Stimulated activated CD4-positive, alpha-beta T cell treated with anti-CD3 and anti-CD28 coated beads, Interleukin-4, amount 100 ng/mL, for 4 hours (primary cell): ENCODE measurements at places on chromosomes 2 and 18.

DNA sequence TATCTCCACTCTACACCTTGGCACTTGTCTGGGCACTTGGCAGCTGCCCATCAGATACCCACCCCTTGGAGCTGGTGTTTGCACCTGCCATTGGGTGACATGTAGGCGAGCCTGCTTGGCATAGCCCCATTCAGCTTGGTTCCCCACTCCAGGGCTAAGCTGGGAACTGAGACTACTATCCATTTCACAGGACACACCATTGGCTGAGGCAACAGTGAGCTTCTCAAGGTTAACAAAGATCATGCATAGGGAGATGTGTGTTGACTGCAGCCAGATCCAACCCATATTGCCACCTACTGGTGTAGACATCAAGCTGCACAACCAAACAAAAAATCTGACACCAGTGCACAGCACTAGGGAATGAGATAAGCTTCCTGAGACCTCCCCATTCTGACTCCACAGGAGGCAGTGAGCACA is 1389.8 kb upstream of the TMEFF2 start:
- no peak for DNase-seq

GRCh38 chr2:192657362-192657761 is 462.6 kb upstream of the TMEFF2 start:
- no peak for DNase-seq

DNA sequence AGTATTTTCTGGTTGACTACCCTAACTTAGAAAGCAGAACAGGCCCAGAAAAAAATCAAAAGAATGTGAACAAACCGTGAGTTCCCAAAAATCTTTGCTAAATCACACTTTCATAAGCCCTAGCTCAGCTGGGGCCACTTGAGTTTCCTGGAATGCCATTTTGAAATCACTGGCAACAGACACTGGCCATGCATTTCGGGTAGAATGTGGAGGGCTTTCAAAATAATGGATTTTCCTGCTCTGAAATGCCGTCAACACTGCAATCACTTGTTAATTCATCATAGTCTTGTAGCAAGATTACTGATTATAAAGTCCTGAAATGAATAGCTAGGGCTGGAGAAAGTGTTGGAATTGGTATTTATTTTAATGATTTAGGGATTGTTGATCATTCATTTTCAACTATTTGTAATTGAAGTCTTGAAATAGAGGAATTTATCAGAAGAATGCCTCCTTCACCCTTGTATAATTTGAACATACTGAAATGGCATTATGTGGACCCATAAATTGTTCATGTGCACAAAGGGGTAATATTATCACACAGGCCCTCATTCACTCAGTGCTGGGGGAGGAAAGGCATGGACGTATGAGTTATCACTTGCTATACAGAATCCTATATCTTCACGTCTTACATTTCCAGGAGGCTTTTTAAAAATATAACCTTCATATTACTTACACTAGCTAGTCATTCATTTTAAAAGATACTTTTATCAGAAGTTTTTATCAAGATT is 134.8 kb downstream of the DTNA start:
- no peak for DNase-seq

- no peak for DNase-seq
Observed at GRCh38 chr2:118431997-118432396, 343.7 kb downstream of the INSIG2 start.

DNA sequence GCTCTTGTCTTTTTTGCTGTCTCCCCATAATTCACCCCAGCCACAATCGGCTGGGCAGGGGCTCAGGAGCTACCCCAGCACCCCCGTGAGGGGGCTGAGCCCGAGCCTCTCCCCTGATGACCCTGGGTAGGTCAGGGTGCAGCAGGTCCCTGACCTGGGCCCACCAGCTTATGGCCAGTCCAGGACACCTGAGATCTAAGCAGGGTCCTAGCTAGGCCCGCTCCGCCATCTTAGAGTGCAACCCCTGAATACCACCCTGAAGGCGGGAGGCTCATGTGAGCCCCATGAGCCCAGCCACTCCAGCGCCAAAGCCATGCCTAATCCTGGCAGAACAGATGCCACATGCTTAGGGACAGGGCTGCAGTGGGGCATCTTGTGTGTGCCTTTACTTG is 16.2 kb downstream of the STK25 start:
- DNase-seq: no peak

- DNase-seq: no peak
Observed at GRCh38 chr2:172053486-172053885, 31.8 kb upstream of the DLX1 start.

DNA sequence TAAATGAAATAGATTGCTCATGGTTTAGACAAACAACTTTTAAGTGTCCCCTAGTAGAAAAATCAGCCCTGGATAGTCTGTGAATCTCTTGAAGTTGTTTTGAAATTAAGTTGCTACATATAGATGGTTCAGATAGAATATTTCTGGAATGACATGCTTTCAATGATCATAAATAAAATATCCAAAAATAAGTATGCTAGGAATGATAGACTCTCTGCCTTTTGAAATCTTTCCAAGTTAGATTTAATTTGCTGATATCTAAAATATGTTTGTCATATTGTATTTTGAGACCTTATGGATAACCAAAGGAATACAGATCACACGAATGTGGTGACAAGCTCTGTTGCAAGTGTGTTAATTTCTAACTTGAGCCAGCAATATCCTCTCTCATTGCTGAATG is 488.7 kb downstream of the THSD7B start:
- DNase-seq: no peak

DNA sequence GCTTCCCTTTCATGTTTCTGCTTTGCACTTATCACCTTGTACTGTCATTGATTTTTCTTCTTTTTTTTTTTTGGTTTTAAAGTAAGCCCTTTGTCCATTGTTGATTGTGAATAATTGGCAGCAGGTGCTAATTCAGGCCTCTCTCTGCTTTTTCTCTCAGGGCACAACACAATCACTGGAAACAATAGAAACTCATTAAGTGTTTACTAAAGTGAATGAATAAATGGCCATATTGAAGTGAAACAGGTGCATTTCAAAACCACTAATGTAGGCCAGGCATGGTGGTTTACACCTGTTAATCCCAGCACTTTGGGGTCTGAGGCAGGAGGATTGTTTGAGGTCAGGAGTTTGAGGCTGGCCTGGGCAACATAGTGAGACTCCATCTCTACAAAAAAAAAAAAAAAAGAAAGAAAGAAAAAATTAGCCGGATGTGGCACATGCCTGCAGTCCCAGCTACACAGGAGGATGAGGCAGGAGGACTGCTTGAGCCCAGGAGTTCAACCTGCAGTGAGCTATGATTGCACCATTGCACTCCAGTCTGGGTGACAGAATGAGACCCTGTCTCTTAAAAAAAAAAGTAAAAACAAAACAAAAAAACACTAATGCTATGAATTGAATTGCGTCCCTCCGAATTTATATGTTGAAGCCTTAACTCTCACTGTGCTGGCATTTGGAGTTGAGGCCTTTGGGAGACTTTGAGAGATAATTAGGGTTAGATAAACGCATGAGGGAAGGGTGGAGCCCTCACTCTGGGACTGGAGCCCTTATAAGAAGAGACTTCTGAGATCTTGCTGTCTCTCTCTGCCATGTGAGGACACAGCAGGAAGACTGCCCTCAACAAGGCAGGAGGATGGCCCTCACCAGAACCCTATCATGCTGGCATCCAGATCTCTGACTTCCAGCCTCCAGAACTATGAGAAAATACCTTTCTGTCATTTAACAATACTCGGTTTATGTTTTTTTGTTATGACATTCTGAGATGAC is 19.9 kb downstream of the SLC38A11 start:
- no peak for DNase-seq

- DNase-seq: no peak
Observed at GRCh38 chr2:234676109-234676782, 179.4 kb upstream of the ARL4C start.

DNA sequence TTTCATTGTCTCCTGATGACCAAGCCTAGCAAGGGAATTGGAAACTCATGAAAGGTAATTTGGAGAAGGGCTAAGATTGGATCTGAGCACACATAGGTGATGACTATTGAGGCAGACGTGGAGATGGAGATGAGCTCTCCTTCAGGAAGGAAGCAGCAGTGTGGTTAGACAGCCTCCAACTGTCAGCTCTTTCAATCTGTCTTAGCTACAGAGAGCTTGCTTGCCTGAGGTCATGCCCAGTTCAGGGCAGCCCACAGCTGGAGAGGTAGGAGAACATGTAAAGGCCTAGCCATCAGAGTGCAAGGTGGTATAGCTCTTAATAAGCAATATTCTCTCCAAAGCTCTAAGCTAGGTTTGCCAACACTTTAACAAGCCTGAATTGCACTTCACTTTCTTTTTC is 79.2 kb downstream of the THSD7B start:
- no peak for DNase-seq

GRCh38 chr18:76557026-76557575 is 62.1 kb upstream of the ZNF516 start:
- DNase-seq: no peak

- DNase-seq: no peak
Observed at GRCh38 chr18:47184419-47185050, 8.4 kb upstream of the IER3IP1 start.

- DNase-seq: no peak
Observed at GRCh38 chr2:37872192-37872750, 52.8 kb upstream of the RMDN2 start.

GRCh38 chr2:193776988-193777387 is 1582.3 kb upstream of the TMEFF2 start:
- no peak for DNase-seq

DNA sequence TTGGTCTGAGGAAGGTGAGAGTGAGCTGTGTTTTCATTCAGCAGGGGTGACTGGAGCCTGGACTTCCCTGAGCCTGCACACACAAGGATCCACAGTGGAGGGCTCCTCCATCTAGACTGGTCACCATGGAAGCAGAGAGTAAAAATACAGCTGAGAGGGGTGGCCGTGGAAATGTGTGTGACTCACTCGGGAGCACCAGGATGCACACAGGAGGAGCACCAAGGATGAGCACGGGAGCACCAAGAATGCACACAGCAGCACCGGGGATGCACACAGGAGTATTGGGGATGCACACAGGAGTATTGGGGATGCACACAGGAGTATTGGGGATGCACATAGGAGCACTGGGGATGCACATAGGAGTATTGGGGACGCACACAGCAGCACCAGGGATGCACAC is 365.2 kb upstream of the MYT1L start:
- no peak for DNase-seq

GRCh38 chr2:128250229-128251025 is 68.2 kb downstream of the HS6ST1 start:
- no peak for DNase-seq

DNA sequence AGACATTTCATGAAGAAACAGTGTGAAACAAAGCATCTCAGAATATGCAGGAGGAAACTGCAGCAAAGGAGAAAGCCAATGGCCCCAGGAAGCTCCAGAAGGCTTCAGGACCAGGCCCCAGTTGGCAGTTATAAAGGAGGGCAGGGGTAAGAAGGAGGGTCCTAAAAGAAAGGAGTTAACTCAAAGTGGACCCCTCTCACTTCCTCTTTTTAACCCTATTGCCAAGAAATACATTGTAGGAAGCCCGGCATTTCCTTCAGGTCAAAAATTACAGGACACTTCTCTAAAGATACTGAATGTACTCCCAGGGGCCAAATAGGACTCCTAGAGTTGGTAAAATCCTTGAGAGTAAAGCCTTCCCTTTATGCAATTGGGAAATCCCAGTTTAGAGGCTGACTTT is 77.1 kb upstream of the TGFA start:
- no peak for DNase-seq

GRCh38 chr2:180647221-180647620 is 333.2 kb upstream of the UBE2E3 start:
- no peak for DNase-seq
